ENCODE measurements at places on chromosomes 7 and 10.

DNA sequence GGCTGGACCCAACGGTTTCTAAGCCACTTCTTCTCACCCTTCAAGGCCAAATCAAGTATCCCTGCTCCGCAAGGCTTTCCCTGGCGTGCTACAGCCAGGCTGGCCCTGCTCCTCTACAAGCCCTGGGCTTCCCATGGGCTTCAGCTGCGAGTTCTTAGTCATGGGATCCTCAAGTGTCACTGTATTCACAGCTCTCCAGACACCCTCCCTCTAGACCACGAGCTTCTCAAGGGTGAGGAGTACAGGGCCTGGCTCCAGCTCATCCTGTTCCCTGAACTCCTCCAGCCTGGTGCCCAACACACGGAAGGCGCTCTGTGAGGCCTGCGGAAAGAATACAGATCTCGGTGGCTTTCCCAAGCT lies 38.8 kb downstream of the FAM53B start:
- no peak for DNase-seq

- no peak for DNase-seq
Measured at GRCh38 chr10:7752251-7752650, 35.5 kb downstream of the KIN start.

DNA sequence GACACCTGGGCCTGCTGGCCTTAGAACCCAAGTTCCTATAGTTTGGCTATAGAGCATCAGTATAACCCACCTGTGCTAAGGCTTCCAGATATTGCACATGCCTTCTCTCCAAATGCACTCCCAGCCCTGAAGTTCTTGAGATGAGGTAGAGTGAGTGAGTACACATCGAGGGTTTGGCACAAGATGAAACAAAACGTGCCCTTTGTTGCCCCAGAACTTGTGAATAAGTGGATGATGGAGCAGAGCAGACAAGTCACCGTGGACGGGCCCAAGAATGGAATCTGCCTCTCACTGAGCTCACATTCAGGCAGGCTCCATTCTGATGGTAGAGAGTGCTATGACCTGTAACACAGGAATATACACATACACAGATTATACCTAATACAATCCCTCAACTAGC lies 73.0 kb upstream of the STK17A start:
- DNase-seq = no peak

GRCh38 chr7:138196971-138197896 lies 121.0 kb downstream of the AKR1D1 start:
- no peak for DNase-seq

DNA sequence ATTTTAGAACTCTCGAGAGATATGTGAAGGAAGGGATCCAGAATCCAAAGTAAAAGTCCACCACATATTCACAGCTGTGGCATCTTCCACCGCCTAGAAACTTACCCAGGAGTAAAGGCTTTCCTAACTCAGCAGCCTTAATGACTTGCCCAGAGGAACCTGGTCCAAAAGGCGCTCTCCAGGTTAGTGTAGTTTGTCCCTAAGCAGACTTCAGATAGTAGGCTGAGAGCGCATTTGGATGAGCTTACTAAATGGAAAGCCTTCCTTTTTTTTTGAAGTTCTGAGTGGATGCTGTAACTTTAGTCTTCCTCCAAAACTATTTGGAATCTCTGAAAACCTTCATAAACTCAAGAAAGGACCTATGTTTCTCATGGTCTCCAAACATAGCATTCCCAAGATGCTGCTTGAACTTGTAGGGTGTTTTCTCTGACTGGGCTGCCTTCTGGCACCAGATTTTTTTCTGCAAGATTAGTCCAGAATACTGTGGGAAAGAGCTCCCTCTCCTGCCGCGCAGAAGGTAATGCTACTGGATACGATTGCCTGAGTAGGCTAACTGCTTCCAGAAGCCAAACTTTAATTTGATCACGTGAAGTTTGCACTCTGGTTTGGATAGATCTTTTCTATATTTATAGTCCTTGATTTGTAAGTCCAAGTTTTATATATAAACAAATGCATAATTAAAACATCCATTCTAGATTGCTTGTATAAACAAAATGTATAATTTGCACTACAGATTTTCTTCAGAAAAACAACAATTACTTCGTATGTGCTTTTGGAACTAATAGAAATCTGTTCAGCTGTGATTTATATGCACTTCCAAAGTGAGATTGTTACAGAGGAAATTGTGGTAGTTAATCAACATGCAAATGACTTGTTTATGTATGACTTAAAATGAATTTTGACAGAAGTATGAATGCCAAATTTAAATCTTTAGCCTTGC lies 19.6 kb upstream of the GPR37 start:
- no peak for DNase-seq

DNA sequence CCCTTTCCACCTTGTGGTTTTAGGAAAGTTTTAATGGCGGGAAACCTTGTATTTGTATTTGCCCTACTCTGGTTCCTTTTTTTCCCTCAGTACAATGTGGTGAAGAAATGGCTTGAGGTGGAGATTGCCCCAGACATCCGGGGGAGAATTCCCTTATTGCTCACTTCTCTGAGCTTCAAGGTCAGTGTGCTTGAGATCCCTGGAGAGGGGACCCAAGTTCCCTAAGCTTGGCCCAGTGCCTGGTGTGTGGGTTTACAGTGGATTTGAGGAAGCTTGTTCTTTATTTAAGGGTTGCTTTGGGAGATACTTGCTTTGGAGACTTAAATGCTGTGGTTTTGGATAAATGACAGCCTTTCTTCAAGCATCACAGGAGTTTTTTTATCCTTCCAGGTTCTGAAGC lies 18.3 kb downstream of the CALHM2 start:
- no peak for DNase-seq

- no peak for DNase-seq
Measured at GRCh38 chr7:114303301-114303700, 111.3 kb upstream of the FOXP2 start.

GRCh38 chr7:8343556-8343955 lies 81.6 kb upstream of the ICA1 start:
- no peak for DNase-seq

DNA sequence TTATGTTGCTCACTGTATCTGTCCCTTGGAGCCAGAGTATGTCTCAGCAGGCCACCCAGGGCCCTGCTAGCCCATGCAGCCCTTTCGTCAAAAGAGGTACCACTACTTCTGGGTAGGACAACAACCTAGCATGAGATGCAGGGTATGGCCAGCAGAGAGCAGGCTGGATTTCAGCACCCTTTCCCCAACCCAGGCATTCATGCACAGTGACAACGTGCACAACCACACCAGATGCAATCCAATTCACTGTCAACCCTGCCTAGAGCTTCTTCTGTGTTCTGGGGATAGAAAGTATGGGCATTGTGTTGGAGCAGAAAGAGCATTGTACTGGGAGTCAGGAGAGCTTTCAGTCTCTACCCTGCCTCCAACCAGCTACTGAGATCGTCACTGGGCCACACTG lies 37.9 kb downstream of the JAZF1 start:
- DNase-seq = no peak

- no peak for DNase-seq
Measured at GRCh38 chr10:58608351-58608750, 95.7 kb downstream of the BICC1 start.

GRCh38 chr10:68082872-68083271 lies 7.8 kb upstream of the HERC4 start:
- no peak for DNase-seq

- no peak for DNase-seq
Measured at GRCh38 chr7:42014625-42015618, 222.1 kb downstream of the GLI3 start.

DNA sequence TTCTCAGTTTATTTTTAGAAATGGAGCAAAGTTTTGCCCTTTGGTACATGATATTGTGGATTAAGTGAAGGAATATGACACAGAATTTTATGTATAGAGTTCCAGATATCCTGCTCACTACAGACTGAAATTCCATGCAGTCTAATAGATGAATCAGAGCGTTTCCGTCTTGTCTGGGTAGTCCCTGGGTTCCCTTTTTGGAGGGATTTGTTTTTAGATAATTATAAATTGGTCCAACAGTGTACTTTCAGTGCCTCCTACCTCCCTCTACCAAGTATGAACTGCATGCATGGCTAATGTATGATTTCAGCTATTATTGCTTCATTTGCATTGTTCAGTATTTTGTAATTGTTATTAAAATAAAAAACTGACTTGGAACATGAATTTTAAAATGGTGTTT lies 74.4 kb downstream of the SEPTIN7 start:
- DNase-seq = no peak

DNA sequence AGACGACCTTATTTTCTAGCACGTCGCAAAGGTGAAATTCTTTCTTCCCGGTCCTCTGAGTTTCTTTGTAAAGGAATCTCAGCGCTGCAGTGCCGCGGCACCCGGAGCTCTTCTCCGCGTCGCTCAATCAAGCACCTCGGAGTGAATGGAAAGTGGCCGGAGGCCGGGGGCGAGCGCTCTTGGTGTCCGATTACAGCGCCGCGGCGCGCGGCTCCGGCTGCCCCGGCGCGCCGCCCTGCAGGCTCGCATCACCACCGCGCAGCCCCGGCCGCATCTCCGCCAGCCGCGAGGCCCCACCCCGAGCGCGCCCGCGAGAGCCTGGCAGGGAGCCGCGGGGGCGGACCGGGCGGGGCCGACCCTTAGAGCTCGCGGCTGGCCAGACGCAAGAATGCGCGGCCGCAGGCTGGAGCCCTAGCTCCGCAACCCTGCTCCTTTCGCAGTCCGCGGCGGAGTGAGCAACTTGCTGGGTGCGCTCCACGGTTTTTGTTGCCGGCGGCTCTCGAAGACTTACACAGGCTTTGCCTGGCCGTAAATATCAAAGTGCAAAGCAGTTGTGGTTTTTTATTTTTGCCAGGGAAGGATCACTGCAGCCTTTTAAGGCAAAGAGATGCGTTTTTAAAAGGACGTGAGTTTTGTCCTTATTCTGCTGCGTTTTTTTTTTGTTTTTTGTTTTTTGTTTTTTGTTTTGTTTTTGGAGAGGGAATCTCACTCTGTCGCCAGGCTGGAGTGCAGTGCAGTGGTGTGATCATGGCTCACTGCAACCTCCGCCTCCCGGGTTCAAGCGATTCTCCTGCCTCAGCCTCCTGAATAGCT lies at the start of gene SEMA3C:
Gene SEMA3C (minus strand): TSS at position 143 of the 813 bp plus-strand sequence. CDS start 2,270 bp downstream, outside the sequence.
- DNase-seq = no peak

GRCh38 chr10:84811113-84811512 lies 482.7 kb downstream of the CCSER2 start:
- no peak for DNase-seq

DNA sequence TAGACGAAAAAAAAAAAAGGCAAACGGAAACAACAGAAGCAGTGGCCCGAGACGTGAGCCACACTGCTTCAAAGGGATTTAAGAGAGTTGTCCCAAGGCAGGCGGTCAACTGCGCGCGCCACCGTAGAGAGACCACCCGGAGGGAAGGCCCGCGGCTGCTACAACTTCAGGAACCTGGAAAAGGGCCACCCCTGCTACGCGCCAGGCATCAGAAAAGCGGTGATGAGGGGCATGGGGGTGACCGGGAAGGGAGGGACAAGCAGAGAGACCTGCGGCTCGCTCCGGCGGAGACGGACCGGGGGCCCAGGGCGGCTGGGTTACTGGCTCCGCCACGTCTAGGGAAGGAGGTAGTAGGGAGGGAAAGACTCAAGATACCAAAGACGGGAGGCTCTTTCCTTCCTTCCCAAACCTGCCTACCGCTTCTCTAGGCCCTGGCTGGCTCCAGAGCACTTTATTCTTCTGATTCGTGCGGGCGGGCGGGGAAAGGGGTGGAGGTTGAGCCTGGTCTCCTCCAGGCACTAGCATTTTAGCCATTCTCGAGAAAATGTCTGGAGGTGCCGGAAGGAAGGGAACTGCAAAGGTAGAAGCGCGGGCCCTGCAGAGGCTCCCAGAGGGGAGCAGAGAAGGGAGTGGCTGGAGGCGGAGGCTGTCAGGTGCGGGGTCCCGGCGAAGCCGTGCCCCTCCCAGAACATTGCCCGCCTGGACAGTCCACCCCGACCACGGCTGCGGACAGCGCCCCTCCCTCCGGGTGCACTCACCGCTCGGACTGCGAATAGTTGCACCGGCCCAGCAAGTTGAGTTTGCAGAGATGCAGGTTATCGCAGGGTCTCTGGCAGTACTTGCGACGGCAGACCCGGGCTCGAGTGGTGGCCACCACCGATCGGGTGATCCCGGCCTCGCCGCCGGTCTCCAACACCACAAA lies 993 bp downstream of the ZC3HAV1 start:
- no peak for DNase-seq

GRCh38 chr10:120650705-120651399 lies 193.8 kb downstream of the PLPP4 start:
- DNase-seq = no peak

DNA sequence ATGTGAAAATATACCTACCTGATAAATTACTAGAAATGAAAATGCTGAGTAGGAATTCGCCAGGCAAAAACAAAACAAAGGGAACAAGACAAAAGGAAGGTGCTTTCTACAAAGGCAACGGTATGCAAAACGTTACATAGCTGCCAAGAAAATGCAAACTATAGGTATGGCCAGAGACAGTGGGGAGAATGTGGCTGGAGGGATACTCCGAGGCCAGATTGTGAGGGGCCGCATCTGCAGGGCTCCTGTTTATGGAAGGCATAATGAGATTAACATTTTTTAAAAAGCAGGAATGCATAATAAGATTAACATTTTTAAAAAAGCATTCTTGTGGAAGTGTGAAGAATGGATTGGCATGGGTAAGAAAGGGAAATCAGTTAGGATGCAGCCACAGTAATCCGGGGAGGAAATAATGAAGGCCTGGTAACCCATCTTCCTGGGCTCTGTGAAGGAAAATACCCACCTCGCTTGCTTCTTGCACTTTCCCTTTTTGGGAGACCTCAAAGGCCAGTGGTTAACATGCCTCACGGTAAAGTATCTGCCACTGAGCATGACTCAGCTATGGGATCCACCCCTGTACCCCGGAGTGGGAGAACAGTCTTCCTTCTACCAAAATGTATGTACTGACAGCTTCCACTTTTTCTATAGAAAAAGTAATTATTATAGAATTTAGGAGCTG lies 145.8 kb upstream of the LRRN3 start:
- DNase-seq = no peak

DNA sequence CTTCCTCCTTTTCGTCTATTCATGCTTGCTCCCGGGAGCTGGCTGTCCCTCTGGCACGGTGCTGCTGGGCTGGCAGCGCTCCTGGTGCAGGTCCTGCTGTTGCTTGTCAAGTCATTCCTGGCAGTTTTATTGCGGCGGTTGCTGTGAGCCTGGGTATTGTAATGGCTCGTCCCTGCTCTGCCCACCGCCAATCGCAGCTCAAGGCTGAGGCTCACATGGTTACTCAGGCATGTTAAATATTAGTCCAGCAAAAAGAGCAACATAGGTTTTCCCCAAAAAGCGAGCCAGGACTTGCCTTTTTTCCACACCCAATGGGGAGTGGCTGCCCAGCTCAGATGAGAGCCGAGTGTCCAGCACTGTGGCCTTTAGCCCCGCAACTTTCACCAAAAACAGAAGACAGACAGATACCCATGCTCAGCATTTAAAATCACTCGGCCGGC lies 492.9 kb upstream of the FOXK1 start:
- DNase-seq = no peak

DNA sequence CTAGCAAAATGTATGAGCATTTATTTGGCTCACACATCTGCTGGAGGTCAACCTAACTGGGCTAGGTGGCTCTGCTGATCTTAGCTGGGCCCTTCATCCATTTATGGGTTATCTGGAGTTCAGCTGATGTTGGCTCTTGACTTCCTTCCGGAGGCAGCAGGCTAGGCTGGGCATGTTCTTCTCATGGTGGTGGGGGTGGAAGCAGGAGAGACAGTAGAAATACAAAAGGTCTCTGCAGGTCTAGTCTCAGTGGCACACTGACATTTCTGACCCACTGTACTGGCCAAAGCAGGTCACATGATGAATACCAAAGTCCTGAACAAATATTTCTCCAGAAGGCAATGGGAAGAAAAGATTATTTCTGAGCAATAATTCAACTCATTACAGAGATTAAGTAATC lies 334.6 kb downstream of the CRPPA start:
- DNase-seq = no peak

GRCh38 chr10:28785018-28785417 lies 107.7 kb downstream of the BAMBI start:
- DNase-seq = no peak

- DNase-seq = no peak
Measured at GRCh38 chr10:48575901-48576300, 29.0 kb downstream of the ARHGAP22 start.

Data from activated naive CD4-positive, alpha-beta T cell (primary cell).